ENCODE measurements at places on chromosomes 16 and 17.

GRCh38 chr17:77429369-77429968 is 288.7 kb downstream of the SEC14L1 start:
- DNase-seq, result no peak

- DNase-seq, result no peak
Observed at GRCh38 chr16:67526149-67526791, 2.4 kb upstream of the RIPOR1 start.

- DNase-seq, result no peak
Observed at GRCh38 chr16:55660026-55660425, 4.2 kb downstream of the SLC6A2 start.

GRCh38 chr17:77319211-77320043 is 178.7 kb downstream of the SEC14L1 start:
- DNase-seq, result peak; percentile 93

GRCh38 chr17:51261024-51261963 is 948 bp downstream of the UTP18 start:
- DNase-seq, result no peak

- DNase-seq, result no peak
Observed at GRCh38 chr16:88618956-88619667, 19.3 kb upstream of the IL17C start.
